T-helper 2 cell (primary cell): ENCODE measurements at places on chromosomes 12 and 14.
A peak's percentile ranks its signal among the peaks of the same experiment; 100 is the strongest.

DNA sequence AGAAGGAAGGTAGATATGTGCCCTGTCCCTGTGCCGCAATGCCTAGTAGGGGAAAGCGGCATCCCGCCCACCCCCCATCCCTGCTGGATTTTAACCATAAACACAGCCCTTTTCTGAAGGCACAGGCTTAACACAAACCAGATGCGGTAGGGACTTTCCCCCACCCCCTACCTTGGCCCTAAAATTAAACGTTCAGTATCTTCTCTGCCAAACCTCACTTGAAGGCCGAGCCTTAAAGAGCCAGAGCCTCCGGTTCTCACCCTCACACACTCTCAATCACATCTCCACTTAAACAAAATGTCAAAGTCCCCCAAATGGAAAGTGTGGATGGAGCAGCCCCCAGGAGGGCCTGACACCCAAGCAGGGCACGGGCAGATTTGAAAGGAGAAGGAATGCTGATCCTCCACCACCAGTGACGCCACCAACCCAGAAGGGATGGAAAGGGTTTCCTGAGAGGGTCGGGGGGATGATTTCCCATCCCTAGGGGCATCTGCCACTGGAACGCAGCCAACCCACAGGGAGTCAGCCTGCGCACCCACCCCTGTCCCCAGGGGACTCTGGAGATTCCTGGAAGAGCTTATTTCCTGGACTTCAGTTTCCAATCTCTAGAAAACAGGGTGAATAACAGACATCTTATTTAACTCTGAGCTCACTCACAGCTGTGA lies 26.4 kb downstream of the ACTN1 start:
- DNase-seq, result no peak

DNA sequence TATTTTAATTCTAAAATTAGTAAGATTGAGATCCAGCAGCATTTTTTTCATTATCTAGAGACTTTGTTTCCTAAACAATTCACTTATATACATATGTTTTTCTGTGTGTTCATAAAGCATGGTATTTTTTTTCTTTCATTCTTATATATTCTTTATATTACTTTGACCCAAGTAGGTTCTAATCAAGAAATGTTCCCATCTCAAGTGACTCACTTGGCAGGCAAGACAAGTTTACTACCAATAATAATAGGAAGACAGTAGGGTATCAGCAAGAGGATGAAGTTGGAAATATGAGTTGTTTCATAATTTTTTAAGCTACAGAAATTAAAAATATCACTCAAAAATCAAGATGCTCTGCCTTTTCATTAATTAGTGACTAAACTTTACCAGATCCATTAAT lies 613.4 kb upstream of the ATP2B1 start:
- DNase-seq, result no peak

- DNase-seq, result no peak
Observed at GRCh38 chr12:6450869-6451347, 934 bp upstream of the TAPBPL start.

- DNase-seq, result no peak
Observed at GRCh38 chr14:75979648-75980565, 1.9 kb downstream of the TGFB3 start.

- DNase-seq, result no peak
Observed at GRCh38 chr14:39812532-39813320, 380.5 kb upstream of the FBXO33 start.

- DNase-seq, result no peak
Observed at GRCh38 chr14:64549016-64549415, 745 bp upstream of the PPP1R36 start.

- DNase-seq, result no peak
Observed at GRCh38 chr14:46230540-46230939, 421.0 kb downstream of the RPL10L start.

DNA sequence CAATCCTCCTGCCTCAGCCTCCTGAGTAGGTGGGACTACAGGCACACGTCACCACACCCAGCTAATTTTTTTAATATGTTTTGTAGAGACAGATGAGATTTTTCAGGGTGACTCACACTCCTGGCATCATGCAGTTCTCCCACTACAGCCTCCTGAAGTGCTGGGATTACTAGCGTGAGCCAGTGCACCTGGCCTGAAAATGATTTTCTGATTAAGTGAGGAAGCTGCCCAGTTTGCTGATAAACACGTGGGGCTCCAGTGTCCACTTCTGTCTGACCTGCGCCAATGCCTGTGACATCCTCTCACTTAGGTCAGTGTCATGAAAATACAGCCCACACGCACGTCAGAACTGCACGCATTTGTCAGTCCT lies 37.0 kb upstream of the SFSWAP start:
- DNase-seq, result no peak

GRCh38 chr14:59983048-59983447 lies 63.1 kb downstream of the LRRC9 start:
- DNase-seq, result no peak

DNA sequence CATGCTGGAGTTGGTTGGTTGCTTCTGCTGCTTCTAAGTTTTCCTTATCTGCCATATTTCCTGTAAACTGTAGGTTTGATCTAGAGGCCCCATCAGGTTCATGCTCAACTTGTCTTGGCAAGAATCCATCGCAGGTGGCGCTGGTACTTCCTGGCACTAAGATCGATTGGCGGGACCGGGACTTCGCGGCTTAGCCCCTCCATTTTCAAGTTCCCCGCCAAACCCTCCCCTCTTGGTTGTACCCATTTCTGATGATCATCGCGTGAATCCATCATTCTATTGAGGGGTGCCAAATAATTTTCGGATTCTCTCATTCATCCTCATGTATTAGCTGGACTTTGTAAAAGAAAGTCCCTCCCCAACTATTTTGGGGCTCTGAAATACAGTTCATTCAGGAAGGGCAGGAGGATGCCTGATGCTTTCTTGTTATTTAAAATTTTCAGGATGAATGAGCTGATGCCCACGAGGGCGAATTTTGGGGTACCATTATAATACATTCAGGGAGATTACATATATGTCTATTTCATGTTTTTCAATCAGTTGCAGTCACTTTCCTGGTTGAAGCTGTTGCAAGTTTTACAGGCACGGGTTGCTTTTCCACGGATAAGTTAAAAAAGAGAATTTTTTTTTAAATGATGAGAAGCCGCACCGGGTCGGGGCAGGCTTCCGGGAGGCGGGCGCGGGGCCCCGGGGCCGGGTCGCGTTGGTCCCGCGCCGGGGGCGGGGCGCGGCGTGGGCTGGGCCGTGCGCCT lies 395 bp upstream of the BRI3BP start:
- peak; percentile 73 for DNase-seq

DNA sequence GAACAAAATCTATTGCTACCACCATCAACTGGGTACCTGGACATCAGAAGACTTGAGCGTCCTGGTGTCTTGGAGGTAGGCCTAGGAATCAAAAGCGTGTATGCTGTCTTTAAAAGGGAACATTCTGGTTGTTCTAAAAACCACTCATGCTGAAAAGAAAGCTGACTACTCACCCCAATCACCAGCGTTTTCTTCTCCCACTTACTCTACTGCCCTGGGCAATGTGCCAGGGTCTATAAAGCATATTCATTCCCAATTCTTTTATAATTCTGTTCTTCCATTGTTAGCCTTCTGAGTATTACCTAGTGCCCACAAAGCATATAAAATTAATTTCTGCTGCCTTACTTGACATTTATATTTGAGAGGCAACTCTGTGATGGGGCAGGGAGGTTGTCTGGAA lies 133.4 kb downstream of the KCNA5 start:
- no peak for DNase-seq
